ENCODE measurements at places on chromosomes 1 and 21. TPM values are rescaled to one million over a fixed set of nuclear protein-coding genes. Genes with fewer than 3 reads are reported as not detected.

Gene LRRC38
- not detected for total RNA-seq

Gene NBPF10
- 1.4 TPM for total RNA-seq

Gene LENEP
- not detected for total RNA-seq

DNA sequence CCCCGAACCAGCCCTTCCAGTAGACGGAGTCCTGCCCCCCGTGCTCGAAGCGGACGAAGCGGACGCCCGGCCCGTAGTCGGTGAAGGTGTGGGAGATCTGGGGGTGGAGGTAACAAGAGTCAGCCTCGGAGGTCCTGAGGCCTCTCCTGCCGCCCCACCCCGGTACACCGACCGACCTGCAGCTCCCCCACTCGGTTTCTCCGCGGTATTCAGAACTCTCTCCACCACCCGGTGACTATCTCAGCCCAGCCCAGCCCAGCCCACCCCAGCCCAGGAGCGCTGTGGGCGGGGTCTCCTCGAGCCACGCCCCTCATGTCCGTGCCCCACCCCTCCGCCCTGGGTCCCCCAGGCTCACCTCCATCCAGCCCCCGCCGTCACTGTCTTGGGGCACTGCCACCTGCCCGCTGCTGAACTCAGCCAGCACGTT, 5.5 kb downstream of the FBXO2 start:
- DNase-seq, result no peak

GRCh38 chr1:10724511-10724910, 71.9 kb downstream of the CASZ1 start:
- no peak for DNase-seq

DNA sequence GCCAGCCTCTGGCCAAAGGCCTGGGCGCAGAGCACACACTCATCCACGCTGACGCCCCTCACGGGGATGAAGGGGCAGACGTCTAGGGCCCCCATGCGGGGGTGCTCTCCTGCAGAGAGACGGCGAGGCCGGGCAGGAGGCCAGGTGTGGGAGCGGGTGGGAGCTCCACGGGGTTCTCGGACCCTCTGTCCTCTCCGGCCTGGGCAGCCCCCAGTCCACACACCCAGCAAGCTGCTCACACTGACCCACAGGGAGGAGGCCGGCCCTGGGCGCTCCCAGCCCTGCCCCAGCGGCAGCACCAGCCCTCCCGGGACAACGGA, 2.5 kb downstream of the FTCD start:
- DNase-seq, result no peak

DNA sequence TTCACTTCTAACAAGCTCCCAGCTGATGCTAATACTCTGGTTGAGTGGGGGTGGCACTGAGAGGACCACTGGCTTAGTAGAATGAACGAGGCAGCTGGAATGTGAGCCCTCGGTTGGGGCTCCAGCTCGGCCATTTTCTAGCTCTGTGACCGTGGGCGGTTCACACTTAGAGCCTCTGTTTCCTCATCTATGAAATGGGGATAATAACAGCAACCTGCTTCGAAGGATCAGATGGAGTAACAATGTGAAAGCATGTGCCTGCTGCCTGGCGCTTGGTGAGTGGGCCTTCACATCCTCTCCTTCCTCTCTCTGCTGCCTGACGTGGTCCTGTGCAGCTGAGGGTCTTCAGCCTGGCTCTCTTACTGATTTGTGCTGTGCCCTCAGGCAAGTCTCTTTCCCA, 20.9 kb upstream of the TTC4 start:
- DNase-seq, result no peak

DNA sequence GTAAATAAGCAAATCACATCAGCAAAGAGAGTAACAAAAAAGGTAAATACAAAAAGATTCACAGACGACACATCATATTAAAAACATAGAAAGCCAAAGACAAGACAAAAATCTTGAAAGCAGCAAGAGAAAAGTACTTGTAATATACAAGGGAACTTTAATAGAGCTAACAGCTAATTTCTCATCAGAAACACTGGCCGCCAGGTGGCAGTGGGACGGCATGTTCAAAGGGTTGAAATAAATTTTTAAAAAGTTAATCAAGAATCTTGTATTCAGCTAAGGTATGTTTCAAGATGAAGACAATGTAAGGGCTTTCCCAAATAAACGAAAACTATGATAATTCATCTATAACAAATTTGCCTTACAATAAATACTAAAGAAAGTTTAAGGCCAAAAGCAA, 358.1 kb downstream of the LRRIQ3 start:
- no peak for DNase-seq

DNA sequence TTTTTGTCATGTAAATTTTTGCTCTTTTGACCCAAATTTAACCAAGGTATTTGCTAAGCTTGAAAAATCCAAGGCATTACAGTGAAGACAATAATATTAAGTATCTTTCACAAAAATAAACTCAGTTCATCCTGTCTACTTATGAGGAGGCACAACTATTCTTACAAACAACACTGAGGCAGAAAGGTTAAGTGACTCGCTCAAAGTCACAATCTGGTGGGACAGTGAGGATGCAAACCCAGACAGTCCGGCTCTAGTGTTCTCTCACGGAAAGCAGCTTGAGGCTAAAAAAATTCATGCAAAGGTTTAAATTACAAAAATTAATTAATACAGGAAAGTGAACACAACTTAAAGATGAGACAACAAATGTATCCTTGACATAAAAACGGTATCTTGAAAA, 125.3 kb downstream of the SIPA1L2 start:
- peak; percentile 33 for DNase-seq

DNA sequence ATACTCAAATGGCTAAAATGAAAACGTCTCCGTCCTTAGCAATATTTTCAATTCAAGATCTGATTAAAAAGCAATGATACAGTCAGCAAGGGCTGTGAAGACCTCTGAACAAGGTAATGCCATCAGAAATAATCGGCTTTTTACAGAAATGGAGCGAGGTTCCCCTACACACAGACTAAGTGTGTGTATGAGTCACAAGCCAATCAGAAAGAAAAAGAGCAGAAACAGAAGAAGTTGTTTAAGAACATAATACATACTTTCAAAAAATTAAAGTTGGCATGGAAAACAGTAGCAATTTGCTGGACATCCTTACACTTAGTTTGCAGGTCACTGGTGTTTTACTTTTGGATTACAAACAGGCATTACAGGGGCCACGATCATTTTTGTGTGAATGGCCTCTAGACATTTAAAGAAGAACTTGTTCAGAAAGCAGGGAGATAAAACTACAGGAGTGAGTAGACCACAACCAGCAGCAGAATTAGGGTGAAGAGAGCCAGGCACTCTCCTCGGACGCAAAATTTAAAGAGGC, 350.0 kb upstream of the RUNX1 start:
- no peak for DNase-seq

DNA sequence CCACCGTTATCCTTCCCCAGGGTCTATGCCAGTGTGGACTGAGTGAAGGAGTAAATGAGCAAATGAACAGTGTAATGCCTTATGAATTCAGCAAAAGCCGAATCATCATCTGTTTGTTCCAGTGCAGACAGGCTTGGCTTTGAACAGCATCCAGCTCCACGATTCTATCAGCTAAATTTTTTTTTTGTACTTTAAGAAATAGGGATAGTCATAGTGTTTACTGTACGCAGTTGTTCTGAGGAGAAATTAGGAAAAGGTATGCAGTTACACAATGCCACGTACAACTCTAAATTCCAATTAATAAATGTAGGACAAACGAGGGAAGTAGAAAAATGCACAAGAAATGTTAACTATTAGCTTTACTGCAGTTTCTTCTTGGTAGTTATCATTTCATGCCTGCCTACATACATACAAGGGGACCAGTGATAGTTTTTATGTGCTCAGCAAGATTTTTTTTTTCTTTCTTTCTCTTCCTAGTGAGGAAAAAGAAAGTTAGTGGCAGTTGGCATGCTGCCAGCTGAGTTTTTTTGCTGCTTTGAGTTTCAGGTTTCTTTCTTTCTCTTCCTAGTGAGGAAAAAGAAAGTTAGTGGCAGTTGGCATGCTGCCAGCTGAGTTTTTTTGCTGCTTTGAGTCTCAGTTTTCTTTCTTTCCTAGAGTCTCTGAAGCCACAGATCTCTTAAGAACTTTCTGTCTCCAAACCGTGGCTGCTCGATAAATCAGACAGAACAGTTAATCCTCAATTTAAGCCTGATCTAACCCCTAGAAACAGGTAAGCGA, at the start of gene IFI44L:
IFI44L (plus strand) TSS at position 646 of the 777 bp plus-strand sequence. CDS start 7,468 bp downstream, outside the sequence.
- peak; percentile 59 for DNase-seq

Measured in IMR-90 (cell line).